ENCODE measurements at places on chromosomes 7 and 10. TPM values are rescaled to one million over a fixed set of nuclear protein-coding genes. Genes with fewer than 3 reads are reported as not detected.
A peak's percentile ranks its signal among the peaks of the same experiment; 100 is the strongest.

Gene WDFY4
- 0.25 TPM for total RNA-seq

DNA sequence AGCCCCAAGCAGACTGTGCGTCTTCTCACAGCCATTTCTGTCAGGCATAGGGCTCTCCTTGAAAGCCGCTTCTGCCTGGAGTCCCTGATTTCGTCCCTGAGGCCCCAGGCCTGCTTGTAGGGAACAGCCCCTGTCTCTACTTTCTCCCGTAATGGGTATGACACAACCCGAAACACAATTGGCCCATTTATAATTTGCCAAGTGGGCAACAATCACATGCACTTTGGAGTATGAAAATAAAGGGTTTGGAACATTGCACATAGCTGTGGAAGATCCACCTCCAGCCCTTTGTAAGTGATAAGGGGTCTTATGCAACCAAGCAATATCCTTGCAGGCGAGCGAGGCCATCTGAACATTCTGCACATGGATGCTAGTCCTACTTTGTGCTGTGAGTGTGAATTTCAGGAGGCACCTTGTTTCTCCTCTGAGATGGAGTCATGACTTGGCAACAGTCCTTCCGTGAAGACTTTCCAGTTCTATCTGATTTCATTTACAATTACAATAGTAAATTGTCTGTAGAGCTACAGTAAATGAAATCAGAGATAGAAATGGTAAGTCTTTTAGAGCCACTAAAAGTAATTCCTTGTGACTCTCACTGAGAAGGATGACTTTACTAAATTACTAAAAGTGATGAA, 141.5 kb downstream of the CUBN start:
- no peaks in the 10 kb centered on the region for H3K36me3 ChIP-seq
- H3K27ac ChIP-seq: peak overlapping the region; percentile 100
- H3K4me1 ChIP-seq: peaks cover 27% of the 10 kb centered on the region

DNA sequence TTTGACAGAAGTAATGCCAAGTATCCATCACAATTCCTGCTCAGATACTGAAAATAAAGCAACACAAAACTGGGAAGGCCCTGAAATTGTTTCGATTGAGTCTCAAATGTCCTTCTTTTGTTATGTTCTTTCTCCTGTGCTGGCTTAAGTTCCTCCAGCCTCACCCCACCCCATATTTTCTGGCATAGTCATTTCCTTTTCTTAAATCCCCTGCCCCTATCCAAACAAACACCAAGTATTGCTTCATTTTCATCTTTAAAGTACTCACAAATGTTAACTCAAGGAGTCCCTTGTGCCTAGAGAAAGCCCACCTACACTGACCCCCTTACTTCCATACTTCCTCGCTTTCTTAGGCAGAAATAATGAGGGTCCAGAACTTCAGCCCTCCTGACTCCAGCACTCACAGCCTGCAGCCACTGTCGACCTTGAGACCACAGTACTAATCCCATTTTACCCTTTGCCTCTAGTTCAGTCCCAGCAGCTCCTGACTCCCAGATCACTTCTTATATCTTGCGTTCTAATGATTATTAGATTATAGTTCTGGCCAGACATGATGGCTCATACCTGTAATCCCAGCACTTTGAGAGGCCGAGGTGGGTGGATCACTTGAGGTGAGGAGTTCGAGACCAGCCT, 73.2 kb upstream of the ST8SIA6 start:
- no peaks in the 10 kb centered on the region for H3K27me3 ChIP-seq
- H3K36me3 ChIP-seq: no peaks in the 10 kb centered on the region
- peaks cover 11% of the 10 kb centered on the region for H3K4me1 ChIP-seq
- no peak overlapping the region for H3K4me3 ChIP-seq
- H3K27ac ChIP-seq: peak overlapping the region; percentile 78

- H3K4me3 ChIP-seq: no peak overlapping the region
- DNase-seq: peak; percentile 38
- peaks cover 4% of the 10 kb centered on the region for H3K27me3 ChIP-seq
- no peak overlapping the region for H3K27ac ChIP-seq
- H3K36me3 ChIP-seq: no peaks in the 10 kb centered on the region
Observed at GRCh38 chr7:39525926-39526325, 40.3 kb upstream of the YAE1 start.

DNA sequence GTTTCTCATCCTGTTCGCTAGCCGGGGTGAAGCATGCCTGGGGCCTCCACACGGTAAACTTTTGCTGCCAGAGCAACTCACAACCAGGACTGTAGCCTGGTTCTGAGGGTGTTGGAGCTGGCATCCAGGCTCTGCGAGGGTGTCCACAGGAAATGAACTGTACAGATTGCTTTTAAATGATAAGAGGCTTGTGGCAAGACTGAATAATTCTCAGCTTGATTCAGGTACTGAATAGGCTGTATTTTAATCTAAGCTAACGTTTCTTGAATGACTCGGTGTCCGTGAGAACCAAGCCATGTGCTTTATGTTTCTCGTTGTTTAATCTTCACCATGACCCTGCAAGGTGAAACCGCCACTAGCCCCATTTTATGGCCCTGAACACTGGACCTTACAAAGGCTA, 49.3 kb downstream of the EEPD1 start:
- DNase-seq: peak; percentile 41
- H3K4me1 ChIP-seq: peaks cover 5% of the 10 kb centered on the region
- H3K36me3 ChIP-seq: no peaks in the 10 kb centered on the region
- no peaks in the 10 kb centered on the region for H3K27me3 ChIP-seq
- H3K27ac ChIP-seq: no peak overlapping the region
- no peak overlapping the region for H3K4me3 ChIP-seq

DNA sequence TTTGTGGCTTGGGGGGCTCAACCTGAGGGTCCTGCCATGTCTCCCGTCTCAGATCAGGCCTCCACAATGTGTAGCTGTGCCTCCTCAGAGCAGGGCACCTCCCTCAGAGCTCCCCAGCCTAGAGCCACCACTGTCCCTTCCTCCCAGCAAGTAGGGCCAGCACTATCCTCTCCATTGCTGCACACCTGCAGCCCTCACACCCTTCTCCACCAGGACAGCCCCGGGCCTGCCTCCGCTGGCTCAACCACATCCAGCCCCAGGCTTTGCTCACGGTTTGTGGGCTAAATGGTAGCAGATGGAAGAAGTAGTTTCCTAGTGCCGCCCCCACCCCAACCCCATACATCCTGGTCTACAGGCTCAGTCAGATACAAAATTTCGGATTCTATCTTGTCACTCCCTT, 10.1 kb downstream of the NFKB2 start:
- H3K27ac ChIP-seq: no peak overlapping the region
- no peaks in the 10 kb centered on the region for H3K36me3 ChIP-seq

- no peaks in the 10 kb centered on the region for H3K36me3 ChIP-seq
- H3K4me3 ChIP-seq: no peak overlapping the region
- peaks cover 5% of the 10 kb centered on the region for H3K4me1 ChIP-seq
- no peak overlapping the region for H3K27ac ChIP-seq
- H3K27me3 ChIP-seq: no peaks in the 10 kb centered on the region
- DNase-seq: no peak
Observed at GRCh38 chr7:31070991-31071644, 19.0 kb downstream of the ADCYAP1R1 start.

Gene SPDYE2
- total RNA-seq: not detected

Gene AKR1D1
- total RNA-seq: not detected

- no peak overlapping the region for H3K4me3 ChIP-seq
- no peaks in the 10 kb centered on the region for H3K4me1 ChIP-seq
- peaks cover 3% of the 10 kb centered on the region for H3K27me3 ChIP-seq
- no peak overlapping the region for H3K27ac ChIP-seq
Observed at GRCh38 chr10:129027906-129028305, 439.1 kb upstream of the MGMT start.

Measured in astrocyte (in vitro differentiated cells and primary cell).